ENCODE measurements at places on chromosomes 13 and 19.

GRCh38 chr19:28646629-28647028, 566.3 kb downstream of the UQCRFS1 start:
- no peak for DNase-seq

DNA sequence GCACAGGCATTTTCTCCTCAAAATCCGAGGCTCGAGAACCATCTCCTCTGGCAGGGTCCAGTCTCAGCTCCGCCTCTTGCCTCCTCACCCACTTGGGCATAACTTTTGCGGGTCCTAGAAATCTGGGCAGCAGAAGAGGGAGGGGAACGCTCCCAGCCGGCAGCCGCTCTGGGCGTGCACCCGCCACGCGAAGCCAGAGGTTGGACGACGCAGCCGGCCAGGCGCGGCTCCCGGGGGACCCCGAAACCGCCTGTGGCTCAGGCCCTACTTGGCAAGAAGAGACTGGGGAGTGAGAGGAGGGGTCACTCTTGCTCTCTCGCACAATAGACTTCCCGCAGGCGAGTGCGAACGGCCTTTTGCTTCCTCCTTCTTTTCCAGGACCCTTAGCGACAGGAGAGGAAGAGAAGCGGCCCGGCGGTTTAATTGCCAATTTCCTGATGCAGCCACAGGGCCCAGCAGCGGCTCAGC, 6.0 kb upstream of the SOX1 start:
- no peak for DNase-seq

GRCh38 chr13:103451656-103452055, 385.4 kb upstream of the SLC10A2 start:
- DNase-seq: peak; percentile 64

DNA sequence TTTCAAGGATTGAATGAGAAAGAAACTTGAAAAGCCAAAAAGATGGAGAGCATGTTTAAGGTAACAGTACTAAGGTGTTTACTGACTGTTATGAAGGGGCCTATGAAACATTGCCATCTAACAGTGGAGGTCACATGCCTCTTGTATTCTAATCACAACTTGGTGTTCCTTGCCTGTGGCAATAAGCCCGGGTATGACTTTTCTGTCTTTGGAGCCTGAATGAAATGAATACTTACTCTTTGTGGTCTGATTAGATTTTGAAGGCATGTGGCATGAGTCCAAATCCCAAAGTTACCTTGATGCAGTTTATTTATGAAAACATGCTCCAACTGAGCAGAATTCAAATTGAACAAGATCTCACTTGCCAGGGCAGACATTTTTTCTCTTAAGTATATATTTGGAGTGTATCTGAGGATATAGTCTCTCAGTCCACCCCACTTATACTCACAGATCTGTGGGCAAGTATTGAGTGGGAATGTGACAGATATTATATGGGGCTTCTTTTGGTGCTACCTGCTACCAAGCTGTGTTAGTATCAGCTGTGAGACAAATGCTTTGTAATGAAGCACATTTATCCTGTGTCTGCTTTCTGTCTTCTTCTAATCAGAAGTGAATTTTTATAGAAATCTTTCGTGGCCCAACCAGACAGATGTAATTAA, 67.5 kb downstream of the B3GLCT start:
- no peak for DNase-seq

DNA sequence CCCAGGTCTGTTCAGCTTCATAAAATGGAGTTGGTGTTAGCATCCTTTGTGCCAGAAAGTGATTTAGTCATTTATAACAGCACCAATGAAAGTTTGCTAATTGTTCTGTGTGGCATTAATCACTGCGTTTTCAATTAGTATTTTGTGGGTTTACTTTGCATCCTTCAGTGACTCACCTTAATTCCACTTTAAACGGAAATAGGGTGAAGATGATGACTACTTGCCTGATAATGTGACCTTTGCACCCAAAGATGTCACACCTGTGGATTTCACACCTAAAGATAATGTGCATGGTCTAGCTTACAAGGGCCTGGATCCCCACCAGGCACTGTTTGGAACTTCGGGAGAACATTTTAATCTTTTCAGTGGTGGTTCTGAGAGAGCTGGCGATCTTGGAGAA, 15.0 kb downstream of the GPATCH1 start:
- no peak for DNase-seq

Measured in NCI-H1930 (cell line).